ENCODE measurements at places on chromosomes 5 and 9.

DNA sequence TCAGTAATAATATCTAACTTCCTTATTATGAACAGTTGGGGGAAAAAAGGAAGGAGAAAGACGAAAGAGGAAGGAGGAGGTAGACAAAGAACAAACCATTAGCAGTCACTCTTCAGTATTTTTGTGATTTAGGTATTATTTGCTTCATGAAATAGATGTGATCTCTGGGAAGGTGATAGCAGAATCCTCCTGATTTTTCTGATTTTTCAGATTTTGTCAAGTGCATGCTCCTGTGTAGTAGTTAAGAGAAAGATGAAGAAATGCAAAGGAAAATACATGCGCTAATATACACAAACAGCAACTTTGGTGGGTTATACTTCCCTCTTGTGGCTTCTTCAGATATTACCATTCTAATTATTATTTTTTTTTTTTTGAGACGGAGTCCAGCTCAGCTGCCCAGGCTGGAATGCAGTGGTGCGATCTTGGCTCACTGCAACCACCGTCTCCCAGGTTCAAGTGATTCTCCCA lies 31.6 kb downstream of the LMNB1 start:
- no peak for DNase-seq

- no peak for DNase-seq
These were observed 1.4 kb downstream of the TBC1D9B start for GRCh38 chr5:179906294-179906794.

- no peak for DNase-seq
These were observed 134.7 kb downstream of the MACIR start for GRCh38 chr5:103393101-103393754.

DNA sequence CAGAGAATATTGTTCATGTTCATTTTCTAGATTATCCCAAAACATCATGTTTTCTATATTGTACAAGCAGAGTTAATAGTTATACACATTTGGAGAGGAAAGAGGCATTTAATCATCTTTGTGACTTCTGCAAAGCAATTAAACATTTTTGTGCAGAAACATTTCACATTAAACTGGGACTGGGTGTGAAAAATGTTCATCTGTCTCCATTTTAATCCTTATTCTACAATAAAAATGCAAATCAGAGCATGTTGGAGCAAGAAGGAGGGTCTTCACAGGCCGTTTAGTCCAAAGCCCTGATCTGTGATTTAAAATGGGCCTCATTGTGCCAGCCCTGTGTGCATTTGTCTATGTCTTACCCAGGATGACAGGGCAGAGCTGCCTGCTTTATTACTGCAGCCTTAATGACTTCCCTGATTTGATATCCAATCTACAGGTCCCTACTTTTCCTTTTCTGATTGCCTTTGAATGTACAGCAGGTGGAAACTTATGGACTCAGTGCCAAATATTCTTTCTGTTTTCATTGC lies 183.5 kb downstream of the CAVIN4 start:
- DNase-seq: no peak

GRCh38 chr9:73165911-73166310 lies 14.2 kb downstream of the ANXA1 start:
- DNase-seq: no peak

- DNase-seq: no peak
These were observed 16.4 kb upstream of the SMIM15 start for GRCh38 chr5:61178702-61179101.

DNA sequence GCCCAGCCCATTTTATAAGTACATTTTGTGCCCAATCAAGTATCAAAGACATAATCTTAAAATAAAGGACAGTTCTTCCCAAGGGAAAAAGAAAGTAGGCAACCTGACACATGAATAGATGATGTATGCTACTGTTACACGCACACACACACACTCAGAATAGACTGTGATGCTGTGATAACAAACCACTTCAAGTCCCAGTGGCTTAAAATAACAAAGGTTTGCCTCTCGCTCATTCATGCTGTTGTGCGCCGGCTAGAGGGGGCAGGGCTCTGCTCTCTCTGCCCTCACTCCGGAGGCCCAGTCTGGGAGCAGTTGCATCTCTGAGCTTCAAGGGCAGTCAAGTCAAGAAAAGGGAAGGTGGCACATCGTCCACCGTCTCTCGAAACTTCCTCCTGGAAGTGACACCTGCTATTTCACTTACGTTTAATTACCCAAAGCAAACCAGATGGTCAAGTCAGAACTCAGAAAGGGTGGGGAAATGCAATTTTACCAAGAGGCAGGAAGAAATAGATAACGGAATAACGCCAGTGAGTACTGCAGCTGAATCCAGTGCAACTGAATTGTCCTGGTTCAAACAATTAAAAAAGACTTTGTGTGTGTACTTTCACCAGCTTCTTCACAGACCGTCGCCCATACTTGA lies 43.3 kb downstream of the ANKRD33B start:
- DNase-seq: no peak

- DNase-seq: no peak
These were observed 38.0 kb downstream of the KIF24 start for GRCh38 chr9:34291023-34291422.

Data from NCI-H2029 treated with DMSO at 0.1 percent for 48 hours (cell line).